ENCODE measurements at places on chromosomes 5 and 9. TPM values are rescaled to one million over a fixed set of nuclear protein-coding genes. Genes with fewer than 3 reads are reported as not detected.

Gene EPB41L4A
- 0.87 TPM for total RNA-seq

Gene N4BP3
- total RNA-seq = 2.3 TPM

DNA sequence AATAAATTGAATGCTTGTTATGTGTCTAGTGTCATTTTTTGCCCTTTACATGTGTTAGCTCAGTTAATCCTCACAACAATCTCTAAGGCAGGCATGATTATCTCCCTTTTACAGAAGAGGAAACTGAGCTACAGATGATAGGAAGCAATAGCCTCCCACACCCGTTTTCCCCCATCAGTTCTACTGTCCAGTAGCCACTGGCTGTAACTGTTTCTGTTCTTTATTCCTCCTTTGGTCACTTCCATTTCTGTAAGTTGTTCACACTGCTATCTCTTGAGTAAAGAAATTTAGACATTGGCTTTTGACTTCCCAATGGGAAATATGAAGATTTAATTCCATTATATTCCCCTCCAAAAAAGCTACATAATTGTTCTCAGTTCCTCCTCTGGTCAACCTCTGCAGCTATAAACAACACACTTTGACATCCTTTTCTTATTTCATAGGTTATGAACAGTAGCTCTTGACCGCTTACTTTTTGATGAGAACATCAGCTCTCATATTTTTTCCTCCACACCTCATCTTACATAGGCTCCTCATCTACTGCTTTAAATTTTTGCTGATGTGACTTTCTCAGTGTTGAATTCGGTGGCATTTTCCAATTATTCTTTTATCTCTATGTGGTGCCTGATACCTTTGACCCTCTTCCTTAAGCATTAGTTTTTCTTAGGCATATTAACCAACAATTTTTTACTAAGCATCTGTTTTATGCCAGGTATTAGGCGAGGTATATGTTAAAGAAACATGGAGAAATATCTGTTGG, 21.4 kb downstream of the SPZ1 start:
- DNase-seq = no peak

GRCh38 chr9:83153030-83153429, 90.1 kb upstream of the RASEF start:
- no peaks in the 10 kb centered on the region for H3K36me3 ChIP-seq
- DNase-seq = no peak
- H3K4me1 ChIP-seq = no peaks in the 10 kb centered on the region
- no peak overlapping the region for H3K4me3 ChIP-seq
- H3K27ac ChIP-seq = no peak overlapping the region

- H3K4me1 ChIP-seq = 0 out of 2 replicates have a peak, but pooled peaks cover 2% of the 10 kb centered on the region
- H3K27me3 ChIP-seq = peaks cover 5% of the 10 kb centered on the region
- no peak for DNase-seq
- no peaks in the 10 kb centered on the region for H3K36me3 ChIP-seq
- no peak overlapping the region for H3K27ac ChIP-seq
These were observed 36.0 kb downstream of the PRDM6 start for GRCh38 chr5:123124859-123125595.

Measured in Panc1 (cell line).